Left cardiac atrium (tissue), 4 donors: ENCODE measurements at places on chromosomes 2 and 18.

DNA sequence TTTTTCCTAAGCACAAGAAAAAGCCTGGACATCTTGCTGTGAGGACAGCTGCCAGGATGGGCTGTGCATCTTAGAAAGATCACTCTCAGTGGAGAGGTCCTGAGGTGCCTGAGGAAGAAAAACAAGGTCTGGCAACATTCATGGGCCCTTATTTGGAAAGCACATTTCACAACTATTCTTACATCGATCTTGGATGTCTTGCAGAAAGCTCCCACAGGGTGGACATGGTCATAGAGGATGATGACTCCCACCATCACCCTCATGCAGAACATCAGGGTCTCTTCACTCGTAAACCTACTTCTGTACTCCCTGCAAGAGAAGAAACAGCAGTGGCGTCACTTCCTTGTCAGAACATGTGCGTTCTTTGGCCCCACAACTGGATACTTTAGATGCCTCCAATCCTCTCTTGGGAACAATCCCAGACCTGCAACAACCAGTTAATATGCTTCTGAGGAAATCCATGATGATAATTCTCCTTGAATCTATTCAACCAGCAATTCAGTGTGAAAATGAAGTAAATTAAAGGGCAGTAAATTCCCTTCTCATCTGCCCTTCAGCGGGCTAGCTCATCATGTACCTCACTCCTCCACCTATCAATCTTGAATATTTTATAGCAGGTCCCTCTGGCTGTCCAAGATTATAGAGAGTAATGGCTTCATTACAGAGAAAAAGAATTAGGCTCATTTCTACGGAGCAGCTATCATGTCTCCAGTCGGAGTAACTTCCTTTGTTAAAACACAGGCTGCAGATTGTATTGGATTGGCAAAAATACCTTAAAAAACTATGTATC is 106.2 kb downstream of the CYRIA start:
- no peak for DNase-seq

DNA sequence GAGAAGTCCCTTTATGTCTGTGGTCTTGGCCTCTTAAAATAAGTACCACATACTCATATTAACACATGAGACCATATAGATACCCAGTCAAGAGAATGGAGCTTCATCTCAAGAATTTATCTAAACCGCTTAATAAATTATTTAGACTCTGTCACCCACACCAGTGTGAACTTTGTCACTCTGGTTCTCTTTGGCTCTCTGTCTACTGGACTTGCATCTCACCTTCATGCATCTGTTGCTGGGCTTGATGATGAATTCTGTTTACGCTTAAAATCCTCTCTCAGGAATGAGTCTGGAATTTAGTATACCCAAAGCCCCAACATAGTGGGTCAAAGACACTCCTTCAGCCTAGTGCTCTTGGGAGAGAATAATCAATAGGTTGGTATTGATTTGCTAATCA is 73.9 kb downstream of the SETBP1 start:
- DNase-seq: no peak

DNA sequence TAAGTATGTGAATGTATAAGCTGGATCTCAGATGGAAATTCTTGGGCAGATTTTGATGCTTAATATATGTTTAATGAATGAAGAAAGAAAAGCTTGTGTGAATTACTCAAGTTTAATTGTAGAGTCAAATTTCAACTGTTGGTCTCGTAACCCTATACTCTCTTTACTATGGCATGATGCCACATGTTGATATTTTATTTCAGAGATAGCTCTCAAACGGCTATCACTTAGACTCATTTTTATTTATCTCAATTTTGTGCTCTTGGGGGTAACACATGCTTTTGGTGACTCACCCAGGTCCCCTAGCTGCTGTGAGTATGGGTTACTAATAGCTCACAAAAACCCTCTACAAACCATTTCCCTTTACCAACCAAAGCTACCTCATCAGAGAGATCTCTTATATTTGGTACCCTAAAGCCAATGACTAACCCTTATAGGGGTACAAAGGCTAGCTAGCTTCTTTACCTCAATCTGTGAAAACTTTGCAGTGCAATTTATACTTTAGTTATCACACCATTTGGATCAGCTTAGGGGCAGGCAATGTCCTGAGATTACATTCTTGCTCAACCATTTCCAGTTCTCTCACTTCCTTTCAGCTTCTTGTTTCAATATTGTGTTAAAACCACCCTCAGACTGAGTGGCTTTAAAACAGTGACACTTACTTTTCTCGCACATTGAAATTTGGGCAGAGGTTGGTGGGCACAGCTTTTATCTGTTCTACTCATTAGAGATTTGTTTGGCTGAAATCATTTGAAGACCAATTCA is 240.3 kb downstream of the CDH7 start:
- no peak for DNase-seq

DNA sequence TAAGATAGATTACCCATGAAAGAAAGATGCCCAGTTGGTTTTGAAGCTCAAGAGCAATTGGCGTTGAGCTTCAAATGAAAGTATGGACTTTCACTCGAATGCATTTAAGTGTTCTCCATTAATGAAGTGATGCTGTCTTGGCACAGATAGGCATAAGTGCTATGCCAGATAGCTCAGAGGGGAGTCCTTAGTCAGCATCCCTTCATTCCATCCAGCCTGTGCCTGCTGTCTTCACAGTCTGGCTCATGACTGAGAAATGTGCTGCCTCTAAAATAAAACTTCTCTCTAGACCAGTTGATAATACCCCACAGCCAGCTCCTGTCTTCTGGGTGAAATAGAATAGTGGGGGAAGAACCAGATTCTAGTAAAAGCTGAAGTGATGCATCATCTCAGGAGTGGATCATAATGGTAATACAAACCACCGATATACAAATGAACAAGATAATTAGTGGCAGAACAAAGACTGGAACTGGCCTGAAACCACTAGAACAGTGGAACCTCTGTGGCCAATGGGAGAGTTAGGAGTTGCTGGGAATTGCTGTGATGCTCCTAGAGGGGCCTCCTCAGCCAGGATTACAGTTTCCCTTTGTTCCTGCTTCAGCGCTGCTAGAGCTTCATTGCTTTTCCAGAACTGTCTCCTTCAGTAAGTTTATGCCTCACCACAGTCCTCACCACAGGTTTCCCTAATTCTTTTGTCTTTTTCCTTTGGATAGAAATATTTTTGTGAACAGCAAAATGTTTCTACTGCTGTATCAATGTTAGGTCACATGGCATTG is 359.3 kb downstream of the KIAA1328 start:
- DNase-seq: no peak

DNA sequence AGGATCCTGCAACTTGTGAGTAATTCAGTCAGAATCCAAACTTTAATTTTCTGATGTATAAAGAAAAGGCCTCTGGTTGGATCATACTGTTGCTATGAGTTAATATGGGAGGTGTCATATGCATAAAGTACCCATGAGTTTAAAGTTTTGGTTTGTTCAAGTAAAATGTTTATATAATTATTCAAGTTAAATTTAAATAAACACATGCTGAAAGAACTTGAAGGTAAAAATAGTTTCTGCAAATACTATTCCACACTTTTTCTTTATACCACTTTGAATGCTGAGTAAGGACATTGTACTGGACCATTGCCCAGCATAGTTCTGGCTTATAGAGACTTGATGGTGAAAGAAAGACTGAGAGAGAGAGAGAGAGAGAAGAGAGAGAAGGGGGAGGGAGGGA is 30.7 kb downstream of the PKP4 start:
- no peak for DNase-seq

DNA sequence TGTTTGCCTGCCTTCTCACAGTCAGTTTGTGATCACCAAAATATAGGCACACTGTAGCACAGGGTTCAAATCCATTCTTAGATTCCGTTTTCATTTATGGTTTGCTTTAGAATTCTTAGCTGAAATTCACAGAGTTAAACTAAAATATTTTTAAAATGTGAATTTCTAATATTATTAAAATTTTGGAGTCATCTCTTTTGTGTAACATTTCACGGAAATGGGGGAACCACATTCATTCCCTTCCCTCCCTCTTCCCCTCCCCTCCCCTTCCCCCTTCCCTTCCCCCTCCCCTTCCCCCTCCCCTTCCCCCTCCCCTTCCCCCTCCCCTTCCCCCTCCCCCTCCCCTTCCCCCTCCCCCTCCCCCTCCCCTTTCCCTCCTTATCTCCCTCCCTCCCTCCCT is 11.4 kb upstream of the LDAH start:
- DNase-seq: no peak

GRCh38 chr2:231605607-231606091 is 13.0 kb downstream of the TEX44 start:
- DNase-seq: peak; percentile 39

GRCh38 chr2:197195518-197195917 is 115.1 kb downstream of the ANKRD44 start:
- no peak for DNase-seq

DNA sequence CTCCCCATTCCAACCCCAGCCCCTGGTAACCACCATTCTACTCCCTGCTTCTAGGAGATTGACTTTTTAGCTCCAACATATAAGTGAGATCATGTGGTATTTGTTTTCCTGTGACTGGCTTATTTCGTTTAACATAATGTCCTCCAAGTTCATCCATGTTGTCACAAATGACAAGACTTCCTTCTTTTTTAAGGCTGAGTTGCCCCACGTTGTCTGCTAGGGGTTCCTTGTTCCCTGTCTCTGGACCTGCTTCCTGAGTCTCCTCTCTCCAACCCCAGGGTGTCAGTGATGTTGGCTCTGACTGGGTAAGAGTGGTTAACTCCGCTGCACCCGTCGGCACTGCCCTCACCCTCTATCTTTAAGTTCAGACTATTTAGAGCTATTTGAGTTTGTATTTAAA is 175.2 kb downstream of the SH3RF3 start:
- no peak for DNase-seq

DNA sequence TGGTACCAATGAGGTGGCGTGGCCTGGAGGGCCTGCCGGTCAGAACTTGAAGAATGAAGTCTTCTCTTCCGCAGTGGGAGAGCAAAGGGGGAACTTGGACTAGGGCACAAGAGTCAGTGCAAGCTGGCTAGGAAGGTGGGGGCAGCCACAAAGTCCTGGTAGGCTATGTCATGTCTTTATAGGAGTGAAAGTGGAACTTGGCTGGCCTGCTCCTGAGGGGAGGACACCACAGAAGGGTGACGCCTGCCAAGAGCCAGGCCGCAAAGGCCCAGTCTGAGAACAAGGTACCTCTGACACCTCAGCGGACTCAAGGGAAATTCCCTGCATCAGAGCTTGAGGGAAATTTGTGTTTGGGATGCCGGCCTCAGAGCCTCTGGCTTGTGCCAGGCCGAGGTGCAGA is 32.2 kb upstream of the MAP3K20 start:
- peak; percentile 41 for DNase-seq

GRCh38 chr2:65706411-65706810 is 274.0 kb upstream of the SPRED2 start:
- no peak for DNase-seq

DNA sequence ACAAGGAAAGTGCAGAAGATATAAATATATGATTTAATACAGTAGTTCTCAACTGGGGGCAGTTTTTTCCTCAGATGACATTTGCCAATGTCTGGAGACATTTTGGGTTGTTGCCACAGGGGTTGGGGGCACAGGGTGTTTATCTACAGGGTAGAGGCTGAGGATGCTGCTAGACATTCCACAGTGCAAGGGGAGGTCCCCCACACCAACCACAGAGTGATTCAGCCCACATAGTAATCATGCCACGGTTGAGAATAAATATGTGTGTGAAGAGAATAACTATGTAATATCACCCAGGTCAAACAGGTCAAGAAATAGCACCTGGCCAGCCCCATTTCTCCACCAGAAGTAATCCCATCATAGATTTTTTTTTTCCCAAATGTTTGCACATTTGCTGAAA is 17.9 kb downstream of the DYSF start:
- no peak for DNase-seq

DNA sequence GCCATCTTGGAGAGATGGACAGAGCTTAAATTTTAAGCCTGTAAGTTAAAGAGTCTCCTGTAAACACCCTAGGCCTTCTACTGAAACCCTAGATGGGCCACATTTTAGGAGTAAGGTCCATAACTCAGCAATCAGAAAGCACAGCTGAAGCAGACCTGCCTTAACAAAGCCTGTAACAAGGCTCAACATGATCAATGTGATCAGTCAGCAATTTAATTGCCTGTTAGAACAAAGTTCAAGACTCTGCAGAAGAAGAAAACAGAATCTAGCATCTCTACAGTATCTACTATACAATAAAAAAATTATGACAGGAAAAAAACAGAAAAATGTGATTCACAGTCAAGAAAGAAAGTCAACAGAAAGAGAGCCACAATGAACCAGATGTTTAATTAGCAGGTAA is 27.1 kb downstream of the SEPTIN10 start:
- DNase-seq: no peak

DNA sequence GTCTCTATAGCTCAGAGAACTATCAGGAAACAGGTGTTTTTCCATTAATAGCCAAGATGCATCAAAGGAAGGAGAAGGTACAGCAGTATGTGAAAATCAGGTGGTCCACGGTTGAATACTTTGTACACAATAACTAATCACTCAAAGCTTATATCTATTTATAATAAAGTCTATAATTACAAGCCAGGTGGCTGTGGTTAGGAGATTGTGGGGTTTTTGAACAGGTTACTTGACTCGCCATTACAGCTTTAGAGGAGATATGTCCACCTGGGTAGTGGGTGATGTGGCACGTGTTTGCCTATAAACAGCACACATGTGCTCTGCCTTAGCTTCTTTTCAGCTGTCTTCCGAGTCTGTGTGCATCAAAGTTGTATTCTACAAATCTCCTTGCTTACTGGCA is 892.2 kb upstream of the ZEB2 start:
- no peak for DNase-seq

- no peak for DNase-seq
Observed at GRCh38 chr2:224894356-224894755, 147.9 kb downstream of the DOCK10 start.

GRCh38 chr2:217798743-217799562 is 203.8 kb downstream of the TNS1 start:
- no peak for DNase-seq

DNA sequence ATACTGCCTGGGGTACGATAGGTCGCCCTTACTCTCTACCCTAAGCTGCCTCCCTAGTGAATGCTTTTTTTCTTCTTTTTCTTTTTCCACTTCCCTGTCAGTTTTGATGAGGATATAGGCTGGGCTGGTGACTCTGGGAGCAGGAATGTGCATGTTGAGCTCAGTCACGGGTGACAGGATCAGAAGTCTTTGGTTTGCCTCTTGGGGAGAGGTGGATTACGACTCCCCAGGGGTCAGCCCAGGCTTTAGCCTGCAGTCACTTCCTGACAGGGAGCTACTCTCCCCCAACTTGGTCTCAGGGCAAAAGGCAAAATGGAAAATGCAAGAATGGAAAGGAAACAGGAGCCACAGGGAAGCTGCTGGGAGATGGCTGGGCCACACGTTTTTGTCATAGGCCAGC is 57.3 kb downstream of the THNSL2 start:
- DNase-seq: no peak

GRCh38 chr2:65885266-65885665 is 452.9 kb upstream of the SPRED2 start:
- no peak for DNase-seq

DNA sequence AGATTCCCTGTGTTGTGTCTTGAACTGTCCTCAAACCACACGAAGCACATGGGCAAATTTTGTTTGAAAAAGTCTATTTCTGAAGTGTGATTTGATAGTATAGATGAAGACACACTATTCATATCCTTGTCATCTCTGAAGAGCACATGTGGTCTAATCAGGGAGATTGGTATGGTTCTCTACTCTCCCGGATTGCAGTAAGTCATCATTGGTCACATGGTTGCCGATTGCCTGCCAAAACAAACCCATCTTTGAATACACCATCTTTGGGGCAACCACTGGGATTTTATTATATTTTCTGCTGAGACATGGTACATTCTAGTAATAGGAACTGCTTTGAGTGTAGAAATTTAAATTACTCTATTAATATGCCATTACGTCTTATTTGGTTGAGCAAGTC is 186.9 kb downstream of the MYO1B start:
- DNase-seq: no peak
